ENCODE measurements at places on chromosomes 1 and 21.

GRCh38 chr1:145892486-145893087 lies 6.9 kb upstream of the ANKRD35 start:
- DNase-seq: no peak

GRCh38 chr1:192633533-192634253 lies 2.3 kb upstream of the RGS13 start:
- no peak for DNase-seq

- no peak for DNase-seq
Observed at GRCh38 chr1:156750191-156750672, 1.2 kb downstream of the HDGF start.

- DNase-seq: no peak
Observed at GRCh38 chr1:93579891-93580290, 101.7 kb downstream of the BCAR3 start.

DNA sequence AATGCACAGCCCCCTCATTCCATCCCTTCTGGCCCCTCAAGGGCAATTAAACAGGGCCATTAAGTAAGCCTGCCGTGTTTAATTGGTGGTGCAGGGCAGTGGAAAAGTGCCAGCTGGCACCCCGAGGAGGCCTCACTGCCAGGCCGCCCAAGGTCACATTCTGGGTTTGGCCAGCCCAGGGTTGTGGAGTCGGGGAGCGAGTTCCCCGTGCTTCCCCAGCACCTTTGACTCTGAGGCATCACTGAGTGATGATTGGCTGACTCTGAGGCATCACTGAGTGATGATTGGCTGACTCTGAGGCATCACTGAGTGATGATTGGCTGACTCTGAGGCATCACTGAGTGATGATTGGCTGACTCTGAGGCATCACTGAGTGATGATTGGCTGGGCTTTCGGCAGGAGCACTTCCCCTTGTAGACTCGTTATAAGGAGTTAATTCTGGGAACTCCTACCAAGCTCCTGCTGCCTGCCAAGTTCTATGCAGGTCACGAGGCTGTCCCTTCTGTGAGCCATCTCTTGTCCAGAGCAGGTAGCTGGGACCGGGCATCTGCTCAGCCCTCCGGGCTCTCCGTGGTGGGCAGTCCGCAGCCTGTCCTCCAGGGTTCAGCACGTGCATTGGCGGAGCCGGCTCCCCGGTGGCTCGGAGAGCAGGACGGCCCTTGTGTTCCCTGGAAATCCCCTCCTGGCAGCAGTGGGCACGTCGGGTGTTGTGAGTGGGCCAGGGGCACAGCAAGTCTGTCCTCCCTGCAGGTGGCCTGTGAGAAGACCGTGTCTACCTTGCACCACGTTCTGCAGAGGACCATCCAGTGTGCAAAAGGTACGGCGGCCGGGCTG lies 20.9 kb downstream of the CSTB start:
- DNase-seq: no peak

Measured in SHP77 (cell line).